ENCODE measurements at places on chromosomes 16 and 17.
A peak's percentile ranks its signal among the peaks of the same experiment; 100 is the strongest.

DNA sequence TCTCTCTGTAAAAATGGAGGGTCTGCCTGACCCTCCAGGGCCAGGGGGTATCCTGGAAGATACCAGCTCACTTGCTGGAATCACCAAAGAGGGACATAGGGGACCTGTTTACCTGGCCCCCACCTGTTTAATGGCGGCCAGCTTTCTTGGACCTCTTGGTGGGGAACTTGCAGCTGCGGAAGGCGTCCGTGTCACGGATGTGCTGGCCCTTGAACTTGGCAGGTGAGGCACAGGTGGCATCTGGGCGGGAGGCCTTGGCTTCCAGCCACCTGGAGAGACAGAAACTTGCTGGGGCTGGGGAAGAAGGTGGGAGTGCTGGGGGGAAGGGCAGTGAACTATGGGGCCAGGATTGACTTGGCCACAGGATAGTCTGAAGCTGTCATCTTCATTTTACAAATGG is 3.5 kb downstream of the CHAD start:
- DNase-seq: no peak

GRCh38 chr17:72634621-72635020 is 457.9 kb downstream of the SLC39A11 start:
- DNase-seq: peak; percentile 1

- DNase-seq: no peak
Measured at GRCh38 chr17:28030386-28030785, 12.1 kb upstream of the NLK start.

- DNase-seq: no peak
Measured at GRCh38 chr16:19213885-19214284, 45.8 kb downstream of the SYT17 start.

DNA sequence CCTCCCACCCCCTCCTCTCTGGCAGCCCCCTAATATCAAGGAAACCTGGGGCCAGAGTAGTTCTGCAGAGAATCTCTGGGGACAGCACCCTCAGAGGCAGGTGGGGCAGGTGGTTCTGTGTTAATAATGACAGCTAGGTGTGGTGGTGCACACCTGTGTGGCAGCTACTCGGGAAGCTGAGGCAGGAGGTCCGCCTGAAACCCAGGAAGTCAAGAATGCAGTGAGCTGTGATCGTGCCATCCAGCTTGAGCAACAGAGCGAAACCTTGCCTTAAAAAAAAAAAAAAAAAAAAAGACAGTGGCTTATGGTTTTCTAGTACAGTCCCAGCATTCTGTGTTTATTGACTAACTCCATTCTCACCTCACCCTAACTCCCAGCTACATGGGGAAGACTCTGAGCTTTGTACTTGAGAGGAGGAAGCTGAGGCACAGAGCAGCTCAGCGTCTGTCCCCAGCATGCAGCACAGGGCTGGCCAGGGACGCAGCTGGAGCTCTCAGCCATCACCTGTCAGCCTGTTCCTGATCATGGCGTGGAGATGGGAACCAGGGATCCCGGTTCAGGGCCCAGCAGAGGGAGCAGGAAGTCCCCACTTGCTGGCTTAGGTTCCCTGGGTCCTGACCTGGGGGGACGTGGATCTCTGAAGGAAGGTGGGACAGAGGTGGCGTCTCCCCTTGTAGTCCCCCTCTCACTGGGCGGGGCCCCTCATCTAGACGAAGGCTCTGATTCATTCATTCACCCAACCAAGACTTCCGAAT is 6.1 kb downstream of the DBNDD1 start:
- DNase-seq: no peak

- DNase-seq: no peak
Measured at GRCh38 chr16:87493608-87494280, 920 bp upstream of the ZCCHC14 start.

DNA sequence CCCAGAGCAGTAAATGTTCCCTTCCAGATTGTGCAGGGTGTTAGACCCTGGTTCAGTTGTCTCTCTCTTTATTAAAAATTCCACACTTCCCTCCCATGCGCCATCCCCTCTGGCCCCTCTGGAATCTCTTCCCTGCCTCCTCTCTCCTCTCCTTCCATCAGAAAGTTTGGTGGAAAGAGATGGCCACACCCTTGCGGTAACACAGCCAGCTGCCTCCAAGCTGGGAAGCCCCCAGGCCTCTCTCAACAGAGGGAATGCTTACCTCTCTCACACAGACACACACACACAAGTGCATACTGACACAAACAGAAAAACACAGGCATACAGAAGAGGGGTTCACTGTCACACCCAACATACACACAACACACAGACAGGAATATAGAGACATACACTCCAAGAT is 220.5 kb downstream of the C16orf78 start:
- DNase-seq: no peak

GRCh38 chr16:66478733-66479511 is 51.8 kb downstream of the BEAN1 start:
- peak; percentile 83 for DNase-seq

GRCh38 chr16:88880226-88881006 is 14.0 kb upstream of the PABPN1L start:
- no peak for DNase-seq

GRCh38 chr17:34726536-34727384 is 147.4 kb downstream of the TMEM132E start:
- DNase-seq: no peak

DNA sequence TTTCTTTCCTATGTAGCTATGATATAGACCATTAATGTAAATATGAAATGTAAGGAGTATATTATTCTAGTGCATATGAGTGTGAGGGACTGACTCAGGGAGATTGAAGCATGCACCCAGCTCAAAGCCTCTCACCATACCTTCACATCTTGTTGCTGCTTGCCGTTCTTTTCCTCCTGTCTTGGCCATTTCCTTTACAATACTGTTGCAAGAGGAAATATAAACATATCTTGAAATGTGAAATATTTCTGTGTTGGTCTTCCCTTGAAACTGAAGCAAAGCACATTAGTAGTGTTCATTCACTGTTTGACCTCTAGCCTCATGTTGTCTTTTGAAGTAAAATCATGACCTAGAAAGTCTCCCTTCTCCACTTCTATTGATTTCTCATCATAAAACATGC is 46.6 kb downstream of the PHKB start:
- no peak for DNase-seq

DNA sequence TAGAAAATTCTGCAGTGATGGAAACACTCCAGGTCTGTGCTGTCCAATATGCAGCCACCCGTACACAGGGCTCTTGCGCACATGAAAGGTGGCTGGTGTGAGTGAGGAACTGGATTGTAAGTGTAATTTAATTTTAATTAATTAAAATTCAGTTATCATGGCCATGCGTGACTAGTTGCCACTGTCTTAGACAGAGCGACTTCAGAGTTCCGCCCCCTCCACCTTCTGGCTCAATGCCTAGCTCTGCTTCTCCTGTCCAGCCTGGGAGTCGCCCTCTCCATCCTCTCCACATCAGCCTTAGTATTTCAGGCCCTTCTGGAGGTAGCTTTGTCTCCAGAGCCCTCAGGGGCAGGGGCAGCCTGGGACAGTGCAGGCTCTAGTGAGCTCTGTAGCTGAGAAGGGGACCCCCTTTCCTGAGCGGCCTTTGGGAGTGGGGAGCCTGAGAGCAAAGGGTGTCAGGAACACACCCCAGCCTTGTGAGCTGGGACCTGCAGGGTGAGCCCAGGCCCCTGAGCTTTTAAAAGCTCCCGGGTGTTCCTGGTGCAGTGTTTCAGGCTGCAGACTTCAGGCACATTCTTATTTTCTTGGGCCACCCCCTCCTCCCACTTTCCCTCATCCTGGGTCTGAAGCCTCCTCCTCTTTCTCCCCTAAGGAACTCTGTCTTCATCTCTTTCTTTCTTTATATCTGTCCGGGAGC is 99.4 kb downstream of the IRF8 start:
- no peak for DNase-seq

DNA sequence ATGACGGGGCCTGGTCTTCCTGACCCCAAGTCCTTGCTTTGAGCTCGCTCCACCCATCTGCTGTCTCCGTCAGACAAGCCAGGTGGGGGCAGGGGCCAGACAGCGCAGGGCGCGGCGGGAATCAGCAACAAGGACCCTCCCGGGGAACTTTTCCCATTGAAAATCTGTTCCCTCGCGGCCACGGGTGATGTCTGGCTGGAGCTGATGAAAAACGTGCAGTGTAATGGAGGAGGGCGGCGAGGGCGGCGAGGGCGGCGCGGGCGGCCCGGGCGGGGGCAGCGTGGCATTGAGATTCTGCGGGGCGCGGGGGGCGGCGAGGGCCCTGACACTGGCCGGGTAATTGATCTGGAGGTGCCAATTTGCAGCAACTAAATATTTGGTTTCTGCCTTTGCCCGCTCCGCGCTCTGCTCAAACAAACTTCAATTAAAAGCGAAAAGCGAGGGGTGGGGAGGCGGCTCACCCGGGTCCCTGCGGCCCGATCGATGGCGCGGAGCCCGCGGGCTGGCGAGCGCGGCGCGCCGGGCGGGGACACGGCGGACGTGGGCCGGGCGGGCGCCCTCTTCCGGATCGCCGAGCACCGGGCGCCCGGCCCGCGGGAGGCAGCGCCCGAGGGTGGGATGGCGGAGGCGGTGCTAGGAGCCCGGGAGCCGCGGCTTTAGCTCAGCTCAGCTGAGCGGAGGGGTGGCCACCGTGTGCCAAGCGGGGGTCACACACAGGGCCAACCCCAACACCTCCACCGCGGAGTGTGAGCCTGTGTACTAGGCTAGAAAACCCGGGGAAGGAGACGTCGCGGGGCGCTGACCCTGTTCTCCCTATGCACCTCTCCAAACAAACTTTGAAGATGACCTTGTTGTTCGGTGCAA is 32.4 kb downstream of the DCAKD start:
- DNase-seq: peak; percentile 11

DNA sequence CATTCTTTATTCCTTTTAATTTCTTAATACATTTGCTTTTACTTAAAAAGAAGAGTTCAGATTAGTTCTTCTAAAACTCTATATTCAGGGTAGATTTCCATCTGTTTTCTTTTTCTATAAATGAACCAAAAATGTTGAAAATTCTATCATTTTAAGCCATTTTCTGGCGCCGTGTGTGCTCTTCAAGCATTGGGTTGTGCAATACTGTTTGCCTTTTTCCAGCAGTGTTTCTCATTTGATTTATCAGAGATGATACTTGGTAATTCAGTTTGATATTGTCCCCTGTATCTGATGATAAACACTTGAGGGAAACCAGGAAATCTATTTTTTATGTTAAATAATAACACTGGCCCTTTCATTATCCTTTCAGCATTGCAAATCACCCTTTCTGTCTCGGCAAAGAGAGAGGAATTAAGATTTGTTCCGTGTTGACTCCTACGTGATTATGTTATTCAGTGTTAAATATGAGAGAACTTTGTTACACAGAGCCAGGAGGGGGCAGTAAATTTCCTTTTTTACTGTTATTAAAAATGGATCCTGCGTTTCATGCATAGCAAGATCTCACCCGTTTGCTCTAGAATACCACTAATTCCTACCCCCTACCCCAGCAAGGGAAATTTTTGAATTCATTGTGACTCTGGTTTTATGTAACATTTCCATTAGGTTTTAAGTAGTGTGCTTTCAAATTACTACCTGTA is 606.9 kb upstream of the RBFOX1 start:
- no peak for DNase-seq

DNA sequence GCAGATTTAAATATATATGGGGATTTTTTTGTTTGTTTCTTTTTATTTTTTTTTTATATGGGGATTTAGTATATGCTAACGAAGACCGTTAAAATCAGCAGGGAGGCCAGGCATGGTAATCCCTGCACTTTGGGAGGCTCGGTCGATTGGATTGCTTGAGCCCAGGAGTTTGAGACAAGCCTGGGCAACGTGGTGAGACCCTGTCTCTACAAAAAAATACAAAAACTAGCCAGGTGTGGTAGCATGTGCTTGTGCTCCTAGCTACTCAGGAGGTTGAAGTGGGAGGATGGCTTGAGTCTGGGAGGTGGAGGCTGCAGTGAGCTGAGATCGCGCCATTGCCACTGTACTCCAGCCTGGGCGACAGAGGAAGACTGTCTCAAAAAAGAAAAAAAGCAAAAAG is 22.3 kb upstream of the MEIOC start:
- no peak for DNase-seq

- DNase-seq: no peak
Measured at GRCh38 chr17:5815396-5815795, 231.1 kb upstream of the NLRP1 start.

DNA sequence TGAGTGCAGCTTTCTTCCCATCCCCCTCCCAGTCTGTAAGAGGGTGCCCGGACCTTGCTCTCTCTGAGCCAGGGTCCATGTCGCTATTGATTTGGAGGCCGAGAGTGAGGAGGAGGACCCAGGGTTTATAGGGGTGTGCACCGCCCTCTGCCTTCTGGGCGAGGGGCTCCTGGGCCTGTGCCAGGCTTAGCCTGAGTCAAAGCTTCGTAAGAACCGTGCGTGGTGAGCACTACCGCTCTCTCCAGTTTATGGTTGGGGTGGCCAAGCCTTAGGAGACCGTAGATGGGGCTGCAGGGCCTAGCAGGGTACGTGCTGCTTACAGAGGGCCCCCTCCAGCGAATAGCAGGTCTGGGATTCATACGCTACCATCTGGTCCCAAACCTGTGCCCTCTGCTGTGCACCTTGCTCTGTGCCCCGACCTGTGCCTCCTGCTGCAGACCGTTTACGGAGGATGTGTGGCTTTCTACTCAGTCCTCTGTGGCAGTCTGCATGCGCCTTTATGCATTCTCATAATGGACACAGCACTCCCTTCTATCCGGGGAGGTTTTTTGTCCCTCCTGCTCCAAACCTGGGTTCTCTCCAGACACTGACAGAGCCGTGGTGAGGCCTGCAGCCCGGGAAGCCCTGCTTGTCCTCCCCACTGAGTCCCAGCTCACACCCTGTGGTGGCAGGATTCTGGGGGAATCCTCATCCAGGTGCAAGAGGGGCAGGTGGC is 54.7 kb downstream of the PGS1 start:
- DNase-seq: no peak

DNA sequence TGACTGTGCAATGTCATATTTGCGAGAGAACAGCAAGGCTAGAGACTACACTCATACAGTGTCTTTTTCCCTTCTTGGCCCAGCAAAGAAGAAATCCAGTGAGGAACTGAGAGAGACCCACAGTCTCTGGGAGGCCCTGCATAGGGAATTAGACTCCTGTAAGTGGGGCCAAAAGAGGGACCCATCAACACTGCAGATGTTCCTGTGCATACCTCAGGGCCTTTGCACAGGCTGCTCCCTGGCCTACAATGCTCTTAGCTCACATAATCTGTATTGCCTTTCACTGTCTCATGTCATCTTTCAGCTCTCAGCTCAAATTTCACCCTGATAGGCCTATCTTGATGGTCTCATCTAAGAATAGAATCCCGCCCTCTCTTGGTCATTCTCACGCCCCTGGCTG is 9.2 kb downstream of the SYCE1L start:
- DNase-seq: no peak

- no peak for DNase-seq
Measured at GRCh38 chr16:83915491-83915890, 16.6 kb downstream of the MLYCD start.

- peak; percentile 69 for DNase-seq
Measured at GRCh38 chr16:23182206-23182678, 303 bp upstream of the SCNN1G start.

DNA sequence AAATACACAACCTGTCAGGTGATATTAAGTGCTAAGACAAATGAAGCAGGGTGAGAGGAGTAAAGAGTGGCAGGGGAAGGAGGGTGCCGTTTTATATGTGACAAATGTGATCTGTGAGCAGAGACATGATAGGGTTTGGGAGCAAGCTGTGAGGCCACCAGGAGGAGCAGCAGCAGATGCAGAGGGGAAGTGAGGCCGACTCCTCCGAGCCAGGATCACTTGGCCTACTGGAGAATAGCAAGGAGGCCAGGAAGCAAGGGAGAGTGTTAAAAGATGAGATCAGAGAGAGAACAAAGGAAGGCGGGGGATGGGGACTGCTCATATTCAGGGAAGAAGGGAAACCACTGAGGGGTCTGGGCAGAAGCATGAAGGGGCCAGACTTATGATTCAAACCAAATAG is 129.4 kb downstream of the TANGO6 start:
- no peak for DNase-seq

GRCh38 chr16:57844416-57845030 is 42.2 kb upstream of the KIFC3 start:
- DNase-seq: no peak

All from CD4-positive, alpha-beta T cell treated with Interleukin-15 for 4 hours (primary cell).